ENCODE measurements at places on chromosomes 4 and X.

DNA sequence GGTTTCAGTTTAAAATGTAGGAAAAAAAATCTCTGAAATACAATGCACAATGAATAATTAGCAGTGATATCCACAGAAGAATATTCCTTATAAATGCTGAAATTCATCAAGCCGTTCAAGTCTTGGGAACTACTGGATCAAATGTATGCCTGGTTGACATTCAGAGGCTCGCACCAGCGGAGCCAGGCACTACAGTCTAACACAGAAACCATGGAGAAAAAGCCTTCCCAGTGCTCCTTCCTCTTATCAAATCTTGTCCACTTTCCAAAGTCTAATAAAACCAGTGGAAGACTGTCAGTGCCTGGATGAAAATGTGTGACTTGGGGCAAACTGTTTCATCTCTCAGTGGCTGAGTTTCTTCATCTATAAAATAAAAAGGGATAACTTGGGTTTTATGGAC lies 35.9 kb downstream of the CENPU start:
- DNase-seq, result no peak

DNA sequence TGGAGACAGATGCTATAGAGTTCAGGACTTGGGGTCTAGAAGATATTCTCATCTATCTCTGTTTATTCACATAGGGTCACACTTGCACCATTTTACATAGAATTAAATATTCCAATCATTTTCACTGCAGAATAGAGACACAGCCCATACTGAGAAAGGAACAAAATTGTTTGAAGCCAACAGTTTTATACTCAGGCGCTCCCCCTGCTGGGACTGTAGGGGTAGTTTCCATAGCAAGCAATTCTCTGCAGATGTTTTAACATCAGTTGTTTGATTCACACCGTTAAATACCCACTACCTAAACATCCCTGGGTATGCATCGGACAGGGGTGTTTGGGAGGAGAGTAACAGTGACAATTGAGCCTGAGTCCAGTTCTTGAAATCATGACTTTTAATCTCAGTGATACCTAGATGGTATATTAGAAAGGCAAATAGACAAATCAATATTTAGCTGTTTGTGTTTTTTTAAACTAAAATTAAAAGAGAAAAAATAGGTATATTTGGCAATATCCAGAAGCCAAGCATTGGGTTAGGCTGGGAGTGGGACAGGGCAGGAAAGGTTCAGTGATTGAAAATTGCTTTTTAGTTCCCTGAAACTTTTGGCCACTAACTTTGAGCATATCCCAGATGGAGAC lies 33.8 kb downstream of the LONRF3 start:
- peak; percentile 30 for DNase-seq

GRCh38 chr4:113639326-113639725 lies 122.2 kb downstream of the CAMK2D start:
- DNase-seq, result peak; percentile 13

- DNase-seq, result no peak
Measured at GRCh38 chr4:19636451-19636850, 615.3 kb upstream of the SLIT2 start.

GRCh38 chr4:184498598-184498997 lies 24.2 kb upstream of the IRF2 start:
- DNase-seq, result no peak
